ENCODE measurements at places on chromosomes 12 and 14.
A peak's percentile ranks its signal among the peaks of the same experiment; 100 is the strongest.

DNA sequence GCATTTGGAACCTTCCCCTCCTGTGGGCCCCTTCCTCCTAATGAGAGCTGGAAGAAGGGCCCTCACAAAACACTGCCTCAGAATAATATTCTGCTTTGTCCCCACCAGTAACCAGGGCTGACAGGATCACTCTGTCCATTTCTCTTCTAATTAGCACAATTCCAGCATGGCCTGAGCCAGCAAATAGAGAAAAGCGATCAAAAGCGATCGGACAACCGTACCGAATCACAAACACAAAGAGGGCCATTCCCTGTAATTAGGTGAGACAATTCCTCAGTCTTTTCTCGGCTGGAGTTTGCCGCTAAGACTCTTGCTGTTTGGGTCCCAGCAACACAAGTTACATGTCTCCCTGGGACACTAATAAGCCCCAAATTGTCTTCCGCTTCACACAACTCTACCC lies 35.6 kb upstream of the VSX2 start:
- no peak for DNase-seq

DNA sequence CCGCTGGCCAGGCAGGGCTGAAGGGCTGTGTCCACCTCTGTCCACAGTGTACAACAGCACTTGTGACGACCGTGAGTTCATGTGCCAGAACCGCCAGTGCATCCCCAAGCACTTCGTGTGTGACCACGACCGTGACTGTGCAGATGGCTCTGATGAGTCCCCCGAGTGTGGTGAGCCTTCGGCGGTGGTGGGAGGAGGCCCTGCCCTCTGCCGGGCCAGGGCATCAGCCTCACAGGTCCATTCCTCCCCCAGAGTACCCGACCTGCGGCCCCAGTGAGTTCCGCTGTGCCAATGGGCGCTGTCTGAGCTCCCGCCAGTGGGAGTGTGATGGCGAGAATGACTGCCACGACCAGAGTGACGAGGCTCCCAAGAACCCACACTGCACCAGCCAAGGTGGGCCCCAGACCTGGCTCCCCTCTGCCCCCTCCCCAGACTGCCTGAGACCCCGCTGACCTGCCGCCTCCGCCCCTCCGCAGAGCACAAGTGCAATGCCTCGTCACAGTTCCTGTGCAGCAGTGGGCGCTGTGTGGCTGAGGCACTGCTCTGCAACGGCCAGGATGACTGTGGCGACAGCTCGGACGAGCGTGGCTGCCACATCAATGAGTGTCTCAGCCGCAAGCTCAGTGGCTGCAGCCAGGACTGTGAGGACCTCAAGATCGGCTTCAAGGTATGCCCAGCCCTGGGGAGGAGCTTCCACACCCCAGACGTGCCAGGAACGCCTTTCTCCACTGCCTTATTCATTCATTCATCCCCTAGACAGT lies 20.8 kb upstream of the NXPH4 start:
- DNase-seq, result no peak

GRCh38 chr12:10214136-10214894 lies 1.6 kb downstream of the GABARAPL1 start:
- DNase-seq, result no peak

GRCh38 chr12:116687888-116688287 lies 50.0 kb downstream of the SPRING1 start:
- DNase-seq, result no peak

DNA sequence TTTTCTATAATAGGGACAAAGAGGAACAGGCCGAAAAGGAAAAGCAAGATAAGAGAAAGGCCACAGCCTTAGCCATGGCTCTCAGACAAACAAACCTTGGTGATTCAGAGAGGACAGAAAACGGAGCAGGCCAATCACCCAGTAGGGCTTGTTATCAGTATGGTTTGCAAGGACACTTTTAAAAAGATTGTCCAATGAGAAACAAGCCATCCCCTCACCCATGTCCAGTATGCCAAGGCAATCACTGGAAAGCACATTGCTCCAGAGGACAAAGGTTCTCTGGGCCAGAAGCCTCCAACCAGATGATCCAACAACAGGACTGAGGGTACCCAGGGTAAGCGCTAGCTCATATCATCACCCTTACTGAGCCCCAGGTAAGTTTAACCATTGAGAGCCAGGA lies 243.8 kb upstream of the BTG1 start:
- DNase-seq, result no peak

DNA sequence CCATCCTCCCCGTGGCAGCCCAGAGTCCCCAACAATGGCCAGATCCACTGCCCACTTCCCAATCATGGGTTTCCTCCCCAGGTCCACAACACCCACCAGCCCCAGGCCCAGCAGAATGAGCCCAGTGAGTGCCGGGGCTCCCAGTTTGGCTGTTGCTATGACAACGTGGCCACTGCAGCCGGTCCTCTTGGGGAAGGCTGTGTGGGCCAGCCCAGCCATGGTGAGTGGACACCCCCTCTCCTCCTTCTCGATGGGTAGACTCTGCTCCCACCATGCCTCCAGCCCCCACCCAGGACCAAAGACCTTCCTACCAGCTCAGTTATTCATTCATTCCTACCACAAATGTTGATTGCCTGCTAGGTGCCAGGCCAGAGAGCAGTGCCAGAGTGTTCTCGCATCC lies 23.8 kb downstream of the PAPLN start:
- DNase-seq, result no peak

- DNase-seq, result no peak
Observed at GRCh38 chr12:52839436-52840105, 5.5 kb upstream of the KRT79 start.

GRCh38 chr14:99034711-99035171 lies 237.3 kb downstream of the BCL11B start:
- no peak for DNase-seq

GRCh38 chr14:27186048-27186447 lies 588.2 kb upstream of the NOVA1 start:
- no peak for DNase-seq

DNA sequence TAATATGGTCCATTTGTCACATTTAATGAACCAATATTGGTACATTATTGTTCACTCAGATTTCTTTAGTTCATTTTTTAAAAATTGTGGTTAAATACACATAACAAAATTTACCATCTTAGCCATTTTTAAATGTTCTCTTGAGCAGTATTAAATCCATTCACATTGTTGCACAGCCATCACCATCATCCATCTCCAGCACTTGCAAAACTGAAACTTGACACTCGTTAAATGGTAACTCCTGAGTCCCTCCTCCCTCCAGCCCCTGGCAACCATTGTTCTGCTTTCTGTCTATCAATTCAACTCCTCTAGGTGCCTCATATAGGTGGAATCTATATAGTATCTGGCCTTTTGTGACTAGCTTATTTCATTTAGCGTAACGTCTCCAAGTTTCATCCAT lies 86.4 kb downstream of the ACACB start:
- no peak for DNase-seq

DNA sequence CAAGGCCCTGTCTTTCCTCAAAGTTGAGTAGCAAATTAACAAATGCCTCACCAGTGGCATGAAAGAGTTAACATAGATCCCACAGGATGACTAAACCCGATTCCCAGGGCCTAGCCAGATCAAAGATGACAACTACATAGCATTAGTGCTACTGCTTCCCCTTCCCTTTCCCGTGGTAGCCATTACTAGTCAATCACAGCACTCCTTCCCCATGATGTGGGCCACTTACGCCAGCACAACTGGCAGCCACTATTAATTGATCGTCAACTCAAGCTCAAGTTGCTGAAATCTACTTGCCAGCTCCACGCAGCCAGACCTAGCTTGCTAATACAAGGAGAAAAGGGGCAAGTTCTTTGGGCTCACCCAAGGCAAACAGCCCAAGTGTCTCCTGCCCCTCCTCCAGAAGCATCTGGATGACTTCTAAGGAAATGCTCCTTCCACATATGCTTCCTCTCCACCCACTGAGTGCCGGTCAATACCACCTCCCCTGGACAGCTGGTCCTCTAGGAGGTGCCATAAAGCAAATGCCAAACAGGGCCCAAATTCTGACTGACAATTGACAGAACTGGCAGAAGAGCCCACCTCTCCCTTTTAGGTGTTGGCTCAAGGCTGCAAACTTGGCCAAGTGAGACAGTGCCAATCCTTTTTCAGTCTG lies 72.6 kb downstream of the NUAK1 start:
- DNase-seq, result no peak

DNA sequence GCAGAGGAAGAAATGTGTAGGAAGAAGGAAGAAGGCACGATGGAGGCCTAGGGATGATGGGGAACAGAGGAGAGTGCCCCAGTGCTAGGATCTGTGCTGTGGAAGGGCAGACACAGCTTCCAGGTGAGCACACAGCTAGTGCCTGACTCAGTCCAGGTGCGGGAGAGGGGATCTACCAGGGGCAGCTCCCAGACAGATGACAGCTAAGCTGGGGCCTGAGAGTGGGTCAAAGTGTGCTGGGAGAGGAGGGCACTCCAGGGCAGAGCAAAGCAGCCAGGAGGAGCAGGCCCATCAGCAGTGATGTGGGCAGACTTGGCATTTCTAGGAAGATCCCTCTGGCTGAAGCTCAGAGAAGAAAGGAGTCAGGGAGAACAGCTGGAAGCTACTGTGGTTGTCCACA lies 36.7 kb downstream of the LRTM2 start:
- DNase-seq, result no peak

GRCh38 chr12:39816671-39817185 lies 197.1 kb upstream of the ABCD2 start:
- no peak for DNase-seq

- DNase-seq, result peak; percentile 23
Observed at GRCh38 chr14:58107947-58108552, 44.0 kb downstream of the ARMH4 start.

GRCh38 chr12:52022841-52023181 lies 16.1 kb downstream of the TAMALIN start:
- no peak for DNase-seq

DNA sequence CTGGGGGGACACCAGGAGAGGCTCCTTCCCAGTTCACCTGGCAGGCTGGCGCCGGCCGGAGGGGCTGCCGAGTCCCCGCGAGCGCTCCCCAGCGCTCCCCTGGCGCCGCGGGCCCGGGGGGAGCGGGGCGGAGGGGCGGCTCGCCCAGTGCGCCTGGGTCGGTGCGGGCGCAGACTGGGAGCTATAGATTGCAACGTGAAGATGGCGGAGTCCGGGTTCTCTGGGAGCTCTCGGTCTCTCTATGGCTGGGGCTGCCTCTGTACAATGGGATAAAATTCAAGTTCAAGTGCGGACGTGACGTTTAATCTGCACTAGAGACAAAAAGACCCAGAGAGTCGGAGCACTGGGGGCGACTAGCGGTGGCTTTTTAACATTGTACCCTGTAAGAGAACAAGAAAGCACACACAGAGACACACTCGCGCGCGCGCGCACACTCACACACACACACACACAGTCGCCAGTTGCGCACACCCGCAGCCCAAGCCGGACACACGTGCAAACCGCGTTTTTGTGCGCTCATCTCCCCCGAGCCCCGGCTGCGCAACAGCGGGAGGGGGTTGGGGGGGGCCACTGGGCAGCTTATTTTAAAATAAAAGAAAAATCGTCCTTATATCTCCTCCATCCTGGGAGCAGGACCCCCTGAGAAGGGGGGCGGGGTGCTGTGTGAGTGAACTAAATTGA lies at the start of gene BCL11B:
Gene BCL11B, minus strand, starts transcription at position 247 of the 681 bp plus-strand sequence. CDS start 979 bp downstream, outside the sequence.
- DNase-seq, result peak; percentile 78

DNA sequence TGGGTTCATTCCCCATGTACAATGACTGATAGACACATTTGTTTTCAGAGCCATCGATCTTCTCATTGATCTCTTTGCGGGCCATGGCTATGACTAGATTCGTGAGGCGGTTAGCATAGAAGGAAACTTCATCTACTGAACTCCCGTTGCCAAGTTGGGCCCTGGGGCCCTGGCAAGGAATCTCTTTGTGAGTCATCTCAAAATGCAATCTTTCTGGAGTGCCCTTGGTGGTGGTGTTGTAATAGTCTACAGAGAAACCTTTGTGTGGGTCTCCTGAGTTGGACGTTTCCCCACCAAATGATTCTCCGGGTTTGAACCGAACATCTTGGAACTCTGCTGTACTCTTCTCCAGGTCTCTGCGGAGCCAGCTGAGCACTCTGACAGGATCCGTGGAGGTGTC lies 20.4 kb downstream of the AKAP3 start:
- DNase-seq, result no peak

- no peak for DNase-seq
Observed at GRCh38 chr14:22375321-22375930, 213.6 kb downstream of the DAD1 start.

- peak; percentile 15 for DNase-seq
Observed at GRCh38 chr12:27969624-27970400, 2.7 kb downstream of the PTHLH start.

- DNase-seq, result no peak
Observed at GRCh38 chr12:128844031-128844635, 9.1 kb upstream of the GLT1D1 start.

DNA sequence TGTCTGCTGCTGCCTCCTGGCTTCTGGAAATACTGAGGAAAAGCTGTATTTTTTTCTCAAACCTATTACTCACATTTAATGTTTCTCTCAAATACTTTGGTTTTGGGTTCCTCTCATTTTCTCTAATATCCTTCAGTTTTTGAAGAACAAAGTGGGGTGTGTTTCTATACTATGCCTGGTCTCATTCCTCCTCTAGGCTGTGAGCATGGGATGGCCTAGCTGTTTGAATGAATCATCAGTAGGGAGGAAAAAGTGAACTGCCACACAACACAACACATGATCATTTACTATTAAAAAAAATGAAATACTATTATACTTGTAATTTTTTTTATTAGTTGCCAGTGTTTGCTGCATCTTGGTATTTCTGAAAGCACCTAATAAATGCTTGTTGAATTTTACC lies 11.3 kb upstream of the SMCO3 start:
- DNase-seq, result no peak

DNA sequence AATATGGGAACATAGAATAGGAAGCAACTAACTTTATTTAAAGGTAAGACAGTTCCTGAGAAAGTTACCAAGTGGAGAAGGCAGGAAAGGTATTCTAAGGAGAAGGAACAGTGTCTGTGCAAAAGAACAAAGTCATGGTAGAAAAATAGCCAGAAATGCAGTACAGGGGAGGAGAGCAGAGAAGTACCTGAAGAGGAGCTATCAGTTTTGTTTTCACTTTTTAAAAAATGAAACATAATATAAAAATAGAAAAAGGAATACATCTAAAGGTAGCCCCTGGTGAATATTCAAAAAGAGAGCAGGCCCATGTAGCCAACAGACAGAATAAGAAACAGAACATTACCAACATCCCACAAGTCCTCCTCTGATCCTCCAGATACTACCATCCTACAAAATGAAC lies 408.7 kb downstream of the ADAMTS20 start:
- no peak for DNase-seq

DNA sequence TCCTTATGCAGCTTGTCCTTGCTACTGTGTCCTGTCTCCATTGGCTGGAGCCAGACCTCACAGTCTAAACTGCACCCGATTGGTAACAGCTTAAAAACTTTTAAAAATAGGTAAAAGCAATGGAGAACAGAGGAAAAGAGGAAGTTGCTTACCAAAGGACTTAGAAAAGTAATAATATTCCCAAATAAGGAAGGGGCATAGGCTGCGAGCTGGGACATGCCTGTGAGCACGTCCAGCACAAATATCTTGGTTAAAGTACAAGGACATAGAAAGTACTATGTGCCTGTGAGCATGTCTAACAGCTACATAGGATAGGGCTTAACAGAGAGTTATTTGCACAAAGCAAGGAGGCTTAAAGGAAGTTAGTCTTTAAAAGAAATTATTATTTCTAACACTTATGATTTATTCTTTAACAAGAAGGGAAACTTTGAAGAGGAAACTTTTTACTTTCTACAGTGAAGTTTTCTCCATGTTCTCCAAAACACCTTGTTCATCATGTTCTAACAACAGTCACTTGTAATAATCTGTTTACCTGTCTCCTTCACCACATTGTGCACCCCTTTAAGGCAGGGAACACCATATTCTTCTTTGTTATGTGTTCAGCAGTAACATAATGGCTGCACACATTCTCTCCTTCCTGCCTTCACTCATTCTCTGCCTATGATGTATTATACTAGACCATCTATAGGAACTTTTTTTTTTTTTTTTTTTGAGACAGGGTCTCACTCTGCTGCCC lies 9.8 kb upstream of the UBE2N start:
- no peak for DNase-seq

- no peak for DNase-seq
Observed at GRCh38 chr12:113391650-113392337, 11.9 kb downstream of the SDS start.

Data from CD4-positive, alpha-beta T cell (primary cell).